SW 1271 (cell line): ENCODE measurements at places on chromosomes 16 and 17.

- no peak for DNase-seq
These were observed 7.9 kb upstream of the MFSD6L start for GRCh38 chr17:8806926-8807550.

DNA sequence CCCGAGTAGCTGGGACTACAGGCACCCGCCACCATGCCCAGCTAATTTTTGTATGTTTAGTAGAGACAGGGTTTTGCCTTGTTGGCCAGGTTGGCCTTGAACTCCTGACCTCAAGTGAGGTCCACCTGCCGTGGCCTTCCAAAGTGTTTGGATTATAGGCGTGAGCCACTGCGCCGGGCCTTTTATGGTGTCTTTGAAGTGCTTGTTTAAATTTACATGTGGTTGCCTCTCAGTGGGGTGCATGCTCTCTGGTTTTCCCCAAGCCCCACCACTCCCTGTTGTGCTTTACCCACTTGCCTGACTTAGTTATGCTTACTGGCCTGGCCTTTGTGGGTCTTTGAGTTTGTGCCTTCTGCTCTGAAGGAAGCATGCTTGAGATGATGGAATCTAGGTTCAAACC, 132.0 kb downstream of the PRKCB start:
- no peak for DNase-seq

- DNase-seq: no peak
These were observed 949 bp upstream of the SPAG7 start for GRCh38 chr17:4968486-4969046.

- DNase-seq: no peak
These were observed 45.9 kb downstream of the ABAT start for GRCh38 chr16:8720080-8720966.

GRCh38 chr16:22307838-22308237, 10.6 kb downstream of the POLR3E start:
- no peak for DNase-seq

- no peak for DNase-seq
These were observed 10.3 kb downstream of the ZNF18 start for GRCh38 chr17:11986942-11987329.

GRCh38 chr16:57188711-57189002, 2.5 kb downstream of the RSPRY1 start:
- no peak for DNase-seq

DNA sequence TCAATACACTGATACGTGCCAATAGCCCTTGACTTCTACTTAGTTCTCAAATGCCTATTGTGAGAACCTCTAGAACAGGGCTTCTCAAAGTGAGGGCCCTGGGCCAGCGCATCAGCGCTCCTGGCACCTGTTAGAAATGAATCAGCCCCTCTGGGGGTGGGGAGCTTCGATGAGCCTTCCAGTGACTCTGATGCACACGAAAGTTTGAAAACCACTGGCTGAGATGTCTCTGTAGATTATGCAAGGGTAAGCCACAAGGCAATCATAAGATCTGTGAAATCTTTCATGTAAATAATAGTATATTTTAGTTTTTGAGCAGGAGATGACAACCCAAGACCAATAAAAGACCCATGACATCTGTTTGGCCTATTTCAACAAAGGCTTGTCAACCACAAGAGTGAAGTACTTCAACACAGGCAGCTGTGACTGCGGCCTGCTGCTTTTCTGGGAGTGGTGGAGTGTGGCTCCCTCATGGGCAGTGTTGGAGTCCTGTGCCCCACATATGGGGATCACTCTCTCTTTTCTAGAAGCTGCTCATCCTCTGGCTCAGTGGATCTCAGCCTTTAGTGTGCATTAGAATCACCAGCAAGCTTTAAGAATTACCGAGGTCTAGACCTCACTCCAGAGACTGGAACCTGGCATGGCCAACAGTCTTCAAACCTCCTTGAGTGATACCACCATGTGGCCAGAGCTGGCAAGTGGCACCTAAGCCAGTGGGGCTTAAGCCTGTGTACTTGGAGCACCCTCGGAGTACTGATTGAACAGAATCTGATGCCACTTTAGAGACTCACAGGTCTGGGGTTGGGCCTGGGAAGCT, 5.8 kb downstream of the MTHFSD start:
- DNase-seq: no peak

- no peak for DNase-seq
These were observed 17.1 kb downstream of the NME3 start for GRCh38 chr16:1754204-1754603.

DNA sequence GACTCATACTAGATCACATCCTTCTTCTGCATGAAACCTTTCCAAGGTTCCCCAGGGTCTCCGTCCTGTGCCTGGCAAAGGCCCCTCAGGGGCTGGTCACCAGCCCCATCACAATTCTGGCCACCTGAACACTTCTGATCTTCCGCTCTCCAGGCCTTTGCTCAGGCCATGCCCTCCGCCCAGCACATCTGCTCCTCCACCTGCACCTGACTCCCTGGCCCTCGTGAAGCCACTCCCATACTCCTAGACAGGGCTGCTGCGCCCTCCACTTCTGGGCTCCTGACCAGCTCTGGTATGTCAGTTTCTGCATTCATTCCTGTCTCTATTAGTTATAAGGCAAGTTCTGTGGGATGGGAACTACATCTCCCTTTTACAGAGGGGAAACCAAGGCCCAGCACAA, 1.9 kb upstream of the MYL11 start:
- DNase-seq: no peak

DNA sequence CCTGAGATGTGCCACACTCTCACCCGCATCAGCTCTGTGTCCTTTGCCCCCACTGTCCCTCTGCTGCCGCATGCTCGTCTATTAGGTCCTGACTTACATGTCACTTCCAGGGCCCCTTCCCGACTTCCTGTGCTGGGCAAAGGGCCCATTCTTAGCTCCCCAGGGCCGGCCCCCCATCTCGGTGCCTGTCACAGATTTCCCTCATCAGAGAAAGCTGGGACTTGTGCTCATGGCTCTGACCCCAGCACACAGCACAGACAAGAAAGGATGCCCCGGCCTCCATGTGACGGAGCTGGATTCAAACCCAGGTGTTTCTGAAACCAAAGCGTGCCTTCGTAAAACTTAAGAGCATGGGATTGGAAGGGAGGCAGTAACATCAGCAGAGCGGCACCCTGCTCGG, 5.9 kb upstream of the MAPK7 start:
- no peak for DNase-seq

DNA sequence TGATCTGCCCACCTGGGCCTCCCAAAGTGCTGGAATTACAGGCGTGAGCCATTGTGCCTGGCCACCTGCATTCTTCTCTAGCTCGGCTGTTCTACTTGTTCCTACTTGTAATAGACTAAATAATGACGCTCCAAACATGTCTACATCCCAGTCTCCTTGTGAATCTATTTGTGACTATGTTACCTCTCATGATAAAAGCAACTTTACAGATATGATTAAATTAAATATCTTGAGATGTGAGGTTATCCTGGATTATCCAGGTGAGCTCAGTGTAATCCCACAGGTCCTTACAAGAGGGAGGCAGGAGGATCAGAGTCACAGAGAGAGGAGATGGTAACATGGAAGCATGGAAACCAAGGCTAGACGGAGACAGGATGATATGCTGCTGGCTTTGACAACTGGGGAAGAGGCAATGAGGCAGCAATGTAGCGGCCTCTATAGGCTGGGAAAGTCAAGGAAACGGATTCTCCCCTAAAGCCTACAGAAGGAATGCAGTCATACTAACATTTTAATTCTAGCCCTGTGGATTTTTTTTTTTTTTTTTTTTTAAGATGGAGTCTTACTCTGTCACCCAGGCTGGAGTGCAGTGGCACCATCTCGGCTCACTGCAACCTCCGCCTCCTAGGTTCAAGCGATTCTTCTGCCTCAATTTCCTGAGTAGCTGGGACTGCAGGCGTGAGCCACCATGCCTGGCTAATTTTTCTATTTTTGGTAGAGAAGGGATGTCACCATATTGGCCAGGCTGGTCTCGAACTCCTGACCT, 5.0 kb upstream of the LASP1 start:
- no peak for DNase-seq

DNA sequence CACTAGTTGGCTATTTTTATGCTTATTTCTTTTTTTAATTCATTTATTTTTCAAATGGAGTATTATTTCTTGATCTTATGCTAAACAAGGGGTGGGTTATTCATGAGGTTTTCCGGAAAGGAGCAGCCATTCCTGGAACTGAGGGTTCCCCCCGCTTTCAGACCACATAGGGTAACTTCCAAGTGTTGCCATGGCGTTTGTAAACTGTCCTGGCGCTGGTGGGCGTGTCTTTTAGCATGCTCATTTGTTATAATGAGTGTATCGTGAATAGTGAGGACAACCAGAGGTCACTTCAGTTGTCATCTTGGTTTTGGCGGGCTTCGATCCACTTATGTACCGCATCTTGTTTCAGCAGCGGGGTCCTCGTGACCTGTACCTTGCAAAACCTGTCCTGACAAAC, 29.6 kb upstream of the ASGR2 start:
- DNase-seq: no peak

DNA sequence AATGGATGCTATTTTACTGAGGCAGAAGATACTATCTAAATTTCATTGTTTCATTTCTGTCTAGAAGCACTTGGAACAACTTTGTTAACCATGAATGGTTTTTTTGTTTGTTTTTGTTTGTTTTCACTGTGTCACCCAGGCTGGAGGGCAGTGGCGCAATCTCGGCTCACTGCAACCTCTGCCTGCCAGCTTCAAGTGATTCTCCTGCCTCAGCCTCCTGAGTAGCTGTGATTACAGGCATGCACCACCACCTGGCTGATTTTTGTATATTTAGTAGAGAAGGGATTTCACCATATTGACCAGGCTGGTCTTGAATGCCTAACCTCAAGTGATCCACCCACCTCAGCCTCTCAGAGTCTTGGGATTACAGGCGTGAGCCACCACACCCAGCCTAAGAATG, 40.5 kb downstream of the ABHD15 start:
- DNase-seq: no peak

DNA sequence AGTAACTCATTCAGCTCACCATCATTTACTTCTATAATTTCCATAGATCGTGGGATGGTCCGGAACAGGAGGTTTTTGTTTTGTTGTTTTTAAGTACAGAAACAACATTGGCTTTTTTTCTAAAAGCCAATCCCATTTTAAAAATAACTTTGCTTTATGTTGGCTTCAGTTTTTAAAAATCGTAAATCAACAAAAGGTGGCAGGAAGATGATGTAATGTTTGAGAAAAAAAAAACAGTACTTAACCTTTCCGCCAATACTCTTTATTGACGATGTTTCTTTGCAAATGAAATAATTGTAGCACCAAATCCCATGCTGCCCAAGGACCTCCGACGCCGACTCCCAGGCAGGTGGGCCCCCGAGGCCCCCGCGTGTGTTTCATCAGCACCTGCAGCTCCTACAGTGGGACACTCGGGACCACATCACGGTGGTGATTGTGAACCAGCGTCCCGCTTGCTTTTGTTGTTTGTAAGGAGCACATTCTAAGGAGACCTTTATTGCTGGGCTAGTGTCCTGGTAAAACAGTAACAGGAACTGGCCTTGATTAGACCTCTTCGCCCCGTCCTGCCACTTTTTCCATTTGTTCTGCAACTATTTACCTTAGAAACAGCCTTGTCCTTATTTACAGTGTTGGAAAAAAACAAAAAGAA, 140.2 kb upstream of the CHMP6 start:
- no peak for DNase-seq

DNA sequence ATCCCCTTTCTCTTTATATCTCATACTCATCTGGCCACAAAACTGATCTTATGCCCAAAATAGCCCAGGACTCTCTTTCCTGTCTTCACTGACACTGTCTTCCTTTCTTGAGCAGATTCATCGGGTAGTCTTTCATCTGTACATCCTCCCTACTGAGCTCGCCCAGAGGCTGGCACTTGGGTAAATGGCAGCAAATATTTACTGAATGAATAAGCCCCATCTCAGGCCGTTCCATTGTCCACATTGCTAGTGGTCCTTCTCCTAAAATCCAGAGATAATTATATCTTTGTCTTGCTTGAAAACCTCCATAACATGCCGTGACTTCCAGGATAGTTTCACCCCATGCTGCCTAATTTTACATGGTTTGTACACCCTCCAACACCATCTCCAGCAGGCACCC, 158.1 kb upstream of the SDK2 start:
- no peak for DNase-seq

- no peak for DNase-seq
These were observed 548 bp downstream of the TBX2 start for GRCh38 chr17:61400066-61400716.

DNA sequence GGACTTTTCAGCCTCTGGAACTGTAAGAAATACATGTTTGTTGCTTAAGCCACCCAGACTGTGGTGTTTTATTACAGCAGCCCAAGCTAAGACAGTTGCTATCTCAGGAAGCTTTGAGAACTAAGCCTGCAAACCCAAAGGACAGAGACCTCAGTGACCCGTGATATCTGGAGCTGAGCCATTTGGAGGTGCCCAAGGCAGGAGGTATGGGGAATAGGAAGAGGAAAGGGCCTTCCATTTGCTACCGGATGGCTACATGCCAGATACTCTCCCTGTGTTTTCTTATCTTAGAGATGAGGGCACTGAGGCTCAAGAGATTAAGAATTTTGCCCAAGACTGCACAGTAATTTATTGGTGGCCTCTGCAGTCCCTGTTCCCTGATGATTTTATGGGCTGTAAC, 622.1 kb upstream of the CDH5 start:
- DNase-seq: no peak

GRCh38 chr17:77420095-77420803, 279.5 kb downstream of the SEC14L1 start:
- no peak for DNase-seq

DNA sequence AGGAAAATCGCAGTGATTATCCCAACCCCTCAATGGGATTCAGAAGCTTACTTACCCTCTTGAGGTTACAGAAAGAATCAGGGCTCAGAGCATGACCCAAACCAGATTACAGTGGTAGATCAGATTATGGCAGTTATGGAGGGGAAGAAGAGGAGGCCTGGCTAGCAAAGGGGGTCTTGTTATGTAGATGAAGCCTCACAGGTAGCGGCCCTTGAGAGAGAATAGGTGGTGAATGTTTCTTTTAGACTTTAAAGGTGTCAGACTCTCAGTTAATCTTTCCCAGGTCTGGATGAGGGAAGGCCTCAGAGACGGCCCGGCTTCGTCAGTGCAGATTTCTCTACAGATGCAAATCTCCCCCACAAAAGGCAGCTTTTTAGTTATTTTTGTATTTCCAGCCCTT, 15.6 kb downstream of the RNF112 start:
- no peak for DNase-seq

DNA sequence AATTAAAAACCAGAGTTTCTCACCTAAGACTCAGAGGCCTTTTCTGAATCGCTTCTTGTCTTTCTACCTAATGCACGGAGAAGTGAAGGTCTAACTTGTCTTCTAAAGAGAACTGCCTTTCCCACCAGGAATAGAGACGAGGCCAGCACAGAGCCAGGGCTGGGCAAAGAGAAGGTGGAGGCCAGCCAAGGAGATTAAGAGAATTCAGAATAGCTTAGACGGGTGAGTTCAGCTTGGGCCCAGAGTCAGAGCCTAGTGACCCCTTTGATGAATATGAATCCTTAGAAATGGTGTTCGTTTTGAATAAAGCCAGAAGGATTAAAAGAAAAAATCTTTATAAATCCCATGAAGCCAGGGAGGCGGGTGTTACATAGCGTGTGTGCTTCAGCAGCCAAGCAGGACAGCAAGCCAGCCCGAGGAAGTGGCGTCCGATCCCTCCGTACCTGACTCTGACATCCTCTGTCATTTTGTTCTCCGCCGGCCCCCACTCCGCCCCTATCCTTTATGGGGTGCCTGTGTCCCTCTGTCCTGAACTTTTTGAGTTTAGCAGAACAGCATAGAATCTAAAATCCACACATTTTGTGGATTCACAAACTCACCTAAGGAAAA, 7.4 kb downstream of the GSG1L2 start:
- DNase-seq: no peak

- DNase-seq: no peak
These were observed 1.4 kb upstream of the TBC1D24 start for GRCh38 chr16:2473446-2473926.
